Activated T-cell treated with anti-CD3 and anti-CD28 coated beads, Interleukin-2, amount 50 U/mL, for 48 hours (primary cell): ENCODE measurements at places on chromosomes 3 and 15.

GRCh38 chr15:26146202-26146601 lies 283.1 kb upstream of the ATP10A start:
- no peak for DNase-seq

DNA sequence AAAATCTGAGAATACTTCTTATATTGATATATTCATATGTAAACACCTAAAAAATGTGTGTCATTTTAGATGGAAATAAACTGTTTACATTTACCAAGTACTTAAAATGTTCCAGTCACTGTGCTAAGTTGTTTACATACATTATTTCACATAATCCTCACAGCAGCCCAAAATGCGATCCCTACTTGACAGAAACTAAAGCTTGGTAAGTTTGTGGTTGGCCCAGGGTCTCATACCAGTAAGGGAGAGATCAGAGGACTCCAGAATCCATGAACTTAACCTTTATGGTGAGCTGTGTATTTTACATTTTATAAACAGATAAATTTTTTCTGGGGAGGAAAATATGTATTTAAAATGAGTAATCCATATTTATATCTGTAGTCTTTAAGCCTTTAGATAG lies 51.2 kb downstream of the SLC25A26 start:
- no peak for DNase-seq

GRCh38 chr3:4695846-4696245 lies 202.7 kb downstream of the ITPR1 start:
- DNase-seq: no peak

- no peak for DNase-seq
These were observed 15.9 kb downstream of the ZXDC start for GRCh38 chr3:126459763-126460127.
